CD8-positive, alpha-beta T cell (primary cell): ENCODE measurements at places on chromosomes 7 and 10. TPM values are rescaled to one million over a fixed set of nuclear protein-coding genes. Genes with fewer than 3 reads are reported as not detected.

Gene PDE1C
- not detected for total RNA-seq

Gene ANKRD16
- 1.7 TPM for total RNA-seq

Gene PAPSS2
- total RNA-seq, result not detected

Gene NEUROD6
- not detected for total RNA-seq

Gene FOXL3
- total RNA-seq, result not detected

Gene ATP6V0A4
- not detected for total RNA-seq

Gene CRYGN
- total RNA-seq, result not detected

Gene OR6V1
- total RNA-seq, result not detected

Gene DNAJC12
- not detected for total RNA-seq

Gene NUDCD3
- 40.6 TPM for total RNA-seq

Gene FAM171A1
- 1.7 TPM for total RNA-seq

Gene FOXP2
- not detected for total RNA-seq
